Activated T-helper 2 cell treated with anti-CD3 and anti-CD28 coated beads, Interferon-gamma antibody, Interleukin-2, Interleukin-4, amounts not matched to agents 10 μg/mL and 5 μg/mL and 100 μg/mL, durations not matched to agents 14 hours and 24 hours and 36 hours (primary cell): ENCODE measurements at places on chromosomes 2 and 18. TPM values are rescaled to one million over a fixed set of nuclear protein-coding genes. Genes with fewer than 3 reads are reported as not detected.

RAD51AP2 gene
- not detected in 2 replicates for total RNA-seq

TMEM247 gene
- not detected in 2 replicates for total RNA-seq

MOCOS gene
- 0.16 and 0.25 TPM in 2 replicates for total RNA-seq

GRCh38 chr2:127428815-127429109 lies 10.5 kb downstream of the PROC start:
- DNase-seq = no peak
- H3K27ac ChIP-seq = no peak overlapping the region
- H3K4me3 ChIP-seq = no peak overlapping the region
- no peaks in the 10 kb centered on the region for H3K36me3 ChIP-seq
- peaks cover 3% of the 10 kb centered on the region for H3K4me1 ChIP-seq

- H3K4me1 ChIP-seq = no peaks in the 10 kb centered on the region
- no peak overlapping the region for H3K4me3 ChIP-seq
- peaks cover 24% of the 10 kb centered on the region for H3K27me3 ChIP-seq
Measured at GRCh38 chr2:60589104-60589503, 35.6 kb upstream of the BCL11A start.

DNA sequence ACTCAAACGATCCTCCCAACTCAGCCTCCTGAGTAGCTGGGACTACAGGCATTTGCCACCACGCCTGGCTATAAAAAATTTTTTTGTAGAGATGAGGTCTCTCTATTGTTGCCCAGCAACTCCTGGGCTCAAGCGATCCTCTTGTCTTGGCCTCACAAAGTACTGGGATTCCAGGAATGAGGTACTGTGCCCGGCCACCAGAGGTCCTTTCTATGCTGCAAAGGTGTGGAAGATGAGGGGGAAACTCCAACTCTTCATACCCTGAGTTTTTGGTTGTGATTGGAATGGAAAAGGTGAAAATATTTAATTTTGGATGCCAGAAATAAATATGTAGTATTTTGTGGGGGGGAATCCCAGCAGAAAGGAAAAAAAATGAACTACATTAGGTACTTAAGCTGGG lies 36.0 kb downstream of the MRPL33 start:
- no peaks in the 10 kb centered on the region for H3K27me3 ChIP-seq
- no peak overlapping the region for H3K4me3 ChIP-seq
- H3K4me1 ChIP-seq = peaks cover 7% of the 10 kb centered on the region
- no peaks in the 10 kb centered on the region for H3K36me3 ChIP-seq
- H3K27ac ChIP-seq = no peak overlapping the region

DNA sequence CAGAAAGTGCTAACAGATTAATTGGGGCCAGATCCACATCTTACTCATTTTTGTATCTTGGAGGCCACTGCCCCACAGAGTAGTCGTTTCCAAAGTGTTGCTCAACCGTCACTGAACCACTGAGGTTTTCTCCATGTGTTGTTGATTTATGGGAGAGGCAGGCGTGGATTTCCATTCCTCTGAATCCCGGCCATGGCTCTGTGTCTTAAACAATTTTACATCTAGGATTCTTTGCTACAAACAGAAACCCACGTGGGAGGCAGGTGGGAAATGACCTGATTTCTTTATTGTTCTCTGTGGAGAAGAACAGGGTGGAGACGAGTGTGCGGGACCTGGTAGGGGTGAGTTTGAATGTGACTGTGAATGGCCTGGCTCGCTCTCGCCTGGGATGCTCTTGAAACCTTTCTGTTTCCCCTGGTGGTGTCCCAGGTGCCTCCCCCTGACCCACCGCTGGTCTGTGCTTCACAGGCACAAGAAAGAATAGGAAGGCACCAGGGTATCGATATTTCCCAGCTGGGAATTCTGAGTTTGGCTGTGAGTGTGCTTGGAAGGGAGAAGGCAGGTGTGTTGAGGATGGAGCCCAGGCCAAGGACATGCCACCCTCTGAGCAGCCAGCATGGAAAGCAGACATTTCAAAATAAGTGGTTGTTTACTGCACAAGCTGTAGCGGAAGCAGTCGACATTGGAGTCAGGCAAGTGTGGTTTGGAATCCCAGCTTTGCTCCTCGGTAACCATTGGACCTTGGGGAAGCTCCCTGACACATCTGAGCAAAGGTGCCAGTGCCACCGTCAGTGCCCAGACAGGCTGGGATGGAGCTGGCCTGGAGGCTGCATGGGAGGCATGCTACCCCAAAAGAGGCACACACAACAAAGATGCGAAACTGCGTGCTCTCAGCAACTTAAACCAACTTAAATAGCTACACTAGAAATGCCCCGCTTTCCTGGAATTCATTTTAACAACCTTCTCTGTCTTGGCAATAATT lies 50.0 kb downstream of the LPIN1 start:
- H3K4me1 ChIP-seq = peaks cover 19% of the 10 kb centered on the region
- DNase-seq = no peak
- H3K27me3 ChIP-seq = no peaks in the 10 kb centered on the region
- H3K36me3 ChIP-seq = peaks cover 91% of the 10 kb centered on the region
- H3K27ac ChIP-seq = no peak overlapping the region
- H3K4me3 ChIP-seq = no peak overlapping the region

- peaks cover 35% of the 10 kb centered on the region for H3K27me3 ChIP-seq
- H3K27ac ChIP-seq = no peak overlapping the region
- DNase-seq = no peak
Measured at GRCh38 chr2:230983566-230983965, 12.4 kb upstream of the SPATA3 start.

DNA sequence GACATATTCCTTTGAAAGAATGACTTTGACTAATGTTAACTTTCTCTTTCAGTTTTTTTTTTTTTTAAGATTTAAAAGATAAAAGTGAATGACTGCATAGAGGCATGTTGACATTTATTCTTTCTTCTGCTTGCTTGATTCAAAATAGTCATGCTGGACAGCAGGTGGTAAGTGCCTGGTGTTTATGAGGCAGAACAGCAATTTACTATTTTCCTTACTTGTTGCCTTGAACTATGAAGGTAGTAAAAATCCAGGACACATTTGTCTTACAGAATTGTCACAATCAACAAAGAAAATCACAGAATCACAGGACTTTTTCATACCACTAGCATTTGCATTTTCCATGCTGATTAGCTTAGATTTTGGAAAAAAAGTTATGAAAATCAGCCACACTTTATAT lies 388.3 kb downstream of the CTNNA2 start:
- no peaks in the 10 kb centered on the region for H3K27me3 ChIP-seq
- H3K4me1 ChIP-seq = no peaks in the 10 kb centered on the region
- no peak for DNase-seq
- no peaks in the 10 kb centered on the region for H3K36me3 ChIP-seq
